HCT116 (cell line): ENCODE measurements at places on chromosomes 6 and 20. TPM values are rescaled to one million over a fixed set of nuclear protein-coding genes. Genes with fewer than 3 reads are reported as not detected.

The COL9A1 gene
- total RNA-seq = not detected

The PRKN gene
- 2.6 TPM for total RNA-seq

The BEND6 gene
- 4.0 TPM for total RNA-seq

The SNAP25 gene
- total RNA-seq = 0.39 TPM

The HRH3 gene
- not detected for total RNA-seq

The PHACTR3 gene
- total RNA-seq = not detected

The TAP1 gene
- 32.2 TPM for total RNA-seq

The OLIG3 gene
- total RNA-seq = not detected

The MRAP2 gene
- 1.4 TPM for total RNA-seq

DNA sequence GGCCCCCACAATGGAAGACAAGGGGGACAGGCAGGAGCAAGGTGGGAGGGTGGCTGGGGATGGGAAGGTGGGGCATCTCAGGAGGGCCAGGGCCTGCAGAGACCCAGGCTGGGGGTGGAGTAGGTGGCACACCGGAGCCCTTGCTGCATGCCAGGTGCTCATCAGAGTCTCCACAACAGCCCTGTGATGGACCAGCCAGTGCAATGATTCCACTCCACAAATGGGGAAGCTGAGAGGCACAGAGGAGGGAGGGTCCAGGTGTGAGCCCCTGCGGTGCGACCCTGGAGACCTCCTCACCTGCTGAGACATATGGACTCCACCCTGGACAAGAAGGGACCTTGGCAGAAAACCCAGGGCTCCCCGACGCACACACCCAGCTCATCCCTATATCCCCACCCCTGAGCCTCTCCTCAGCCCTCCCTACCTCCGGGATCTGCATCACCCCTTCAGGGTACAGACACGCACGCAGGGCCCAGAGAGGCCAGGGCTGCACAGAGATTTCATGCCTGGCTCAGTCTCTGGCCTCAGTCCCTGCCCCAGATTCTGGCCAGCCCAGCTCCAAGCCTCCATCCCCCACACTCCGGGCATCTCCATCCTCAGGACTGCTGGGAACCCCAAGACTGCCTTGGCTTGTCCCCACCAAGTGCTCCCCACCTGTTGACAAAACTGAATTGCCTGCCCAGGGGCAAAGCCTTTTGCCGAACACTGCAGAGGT lies 7.1 kb upstream of the GRM4 start:
- no peaks in the 10 kb centered on the region for H3K36me3 ChIP-seq
- H3K4me3 ChIP-seq = no peak overlapping the region
- no peak overlapping the region for H3K27ac ChIP-seq
- DNase-seq = no peak

- DNase-seq = no peak
- H3K27me3 ChIP-seq = peaks cover 28% of the 10 kb centered on the region
- H3K4me3 ChIP-seq = no peak overlapping the region
- no peaks in the 10 kb centered on the region for H3K4me1 ChIP-seq
Observed at GRCh38 chr6:72653026-72653425, 31.2 kb downstream of the KCNQ5 start.

GRCh38 chr6:108627692-108628550 lies 67.2 kb downstream of the FOXO3 start:
- no peaks in the 10 kb centered on the region for H3K27me3 ChIP-seq
- no peaks in the 10 kb centered on the region for H3K4me1 ChIP-seq
- DNase-seq = no peak

DNA sequence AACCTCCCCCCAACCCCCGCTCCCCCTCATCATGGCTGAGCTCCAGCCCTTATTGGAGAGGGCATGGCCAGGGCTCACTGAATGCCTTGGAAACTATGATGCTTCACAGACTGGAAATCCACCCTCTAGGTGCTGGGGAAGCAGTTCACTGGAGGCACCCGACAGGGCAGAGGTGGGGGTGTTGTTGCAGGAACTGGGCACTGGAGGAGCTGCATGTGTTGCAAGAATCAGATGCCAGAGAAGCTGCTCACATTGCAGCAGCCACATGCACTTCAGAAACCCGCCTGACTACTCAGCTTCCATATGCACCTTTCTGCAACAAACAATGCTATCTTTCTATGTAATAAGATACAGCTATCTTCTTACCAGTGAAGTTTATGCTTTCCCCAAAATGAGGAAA lies 7.9 kb upstream of the TBPL1 start:
- H3K4me1 ChIP-seq = no peaks in the 10 kb centered on the region
- H3K27ac ChIP-seq = no peak overlapping the region
- H3K4me3 ChIP-seq = no peak overlapping the region
- DNase-seq = no peak
- H3K36me3 ChIP-seq = no peaks in the 10 kb centered on the region

DNA sequence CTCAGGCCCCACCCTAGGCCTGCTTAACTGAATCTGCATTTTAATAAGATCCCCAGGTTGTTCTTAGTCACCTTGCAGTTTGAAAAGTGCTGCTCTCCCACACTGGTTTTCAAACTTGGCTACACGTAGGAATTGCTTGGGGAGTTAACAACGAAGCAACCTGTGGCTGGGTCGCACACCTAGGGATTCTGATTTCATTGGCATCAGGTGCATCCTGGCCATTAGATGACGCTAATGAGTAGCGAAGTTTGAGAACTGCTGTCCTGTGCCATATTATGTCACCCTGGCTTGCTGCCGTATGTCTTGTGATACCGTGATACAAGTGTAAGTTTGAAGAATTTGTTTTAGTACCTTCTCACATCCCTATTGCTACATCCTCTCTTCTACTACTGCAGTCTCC lies 28.2 kb upstream of the FUCA2 start:
- no peaks in the 10 kb centered on the region for H3K36me3 ChIP-seq
- H3K27me3 ChIP-seq = no peaks in the 10 kb centered on the region
- H3K4me1 ChIP-seq = peaks cover 15% of the 10 kb centered on the region
- no peak overlapping the region for H3K27ac ChIP-seq

DNA sequence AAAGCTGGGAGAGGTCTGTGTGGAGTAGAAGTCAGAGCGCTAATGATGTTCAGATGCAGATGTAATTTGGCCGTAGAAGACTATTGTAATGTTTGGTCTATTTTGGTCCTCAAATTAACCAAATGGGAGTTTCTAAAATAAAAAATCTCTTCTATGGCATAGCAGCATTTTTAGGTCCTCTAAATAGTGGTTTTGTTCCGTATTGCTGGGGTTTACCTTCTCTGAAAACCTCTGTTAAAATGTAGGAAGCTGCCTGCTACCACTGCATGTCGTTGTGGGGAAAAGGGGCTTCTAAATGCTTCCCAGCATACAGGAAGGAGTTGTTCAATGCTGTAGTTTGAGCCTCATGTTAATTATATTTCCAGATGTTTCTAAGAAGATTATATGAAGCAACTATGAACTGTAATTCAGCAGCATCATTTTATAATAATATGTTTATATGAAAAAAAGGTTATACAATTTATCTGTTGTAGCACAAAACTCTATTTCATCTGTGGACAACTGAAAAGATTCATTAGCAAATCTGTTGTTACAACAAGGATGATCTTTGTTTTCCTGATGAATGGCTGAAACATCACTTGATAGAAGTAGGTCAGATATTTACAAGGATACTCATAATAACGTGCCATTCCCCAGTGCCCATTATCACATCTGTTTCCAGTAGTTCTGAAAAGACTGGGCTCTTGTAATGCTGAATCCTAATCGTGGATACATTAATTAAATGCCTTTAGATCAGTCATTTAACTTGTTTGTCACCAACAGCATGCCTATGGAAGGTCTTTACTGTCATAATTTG lies 256.6 kb downstream of the TBC1D7 start:
- H3K27me3 ChIP-seq = peaks cover 24% of the 10 kb centered on the region; the same call in 1 of the 2 replicates
- H3K27ac ChIP-seq = no peak overlapping the region
- no peaks in the 10 kb centered on the region for H3K4me1 ChIP-seq
- DNase-seq = no peak

DNA sequence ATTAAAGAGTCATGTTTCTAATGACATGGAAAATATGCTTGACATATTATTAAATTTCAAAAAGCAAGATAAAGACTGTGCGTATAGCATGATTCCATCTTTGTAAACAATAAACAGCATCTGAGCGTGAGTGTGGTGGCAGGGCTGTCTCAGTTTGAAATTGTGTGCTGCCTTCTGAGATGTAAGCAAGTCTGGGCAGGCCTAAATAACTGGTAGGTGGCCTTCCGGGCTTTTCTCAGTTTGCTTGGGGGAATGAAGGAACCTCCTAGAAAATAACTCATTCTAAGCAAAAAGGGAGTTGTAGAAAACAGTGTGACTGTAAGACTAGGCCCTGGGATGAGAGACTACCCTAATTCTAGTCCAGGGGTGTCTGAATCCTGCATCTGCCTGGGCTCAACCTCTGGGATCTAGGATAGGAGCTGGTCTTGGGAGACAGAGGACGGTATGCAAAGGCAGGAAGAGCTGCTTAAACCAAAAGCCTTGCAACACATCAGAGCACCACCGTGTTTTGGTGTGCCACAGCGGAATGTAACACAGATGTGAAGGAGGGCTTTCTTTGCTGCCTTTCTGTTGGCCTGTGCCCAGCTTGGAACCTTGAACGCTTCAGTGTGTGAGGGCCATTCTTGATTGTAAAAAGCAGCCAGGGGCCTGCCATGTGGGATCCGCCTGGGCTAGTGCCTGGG lies 63.5 kb upstream of the L3MBTL3 start:
- H3K36me3 ChIP-seq = no peaks in the 10 kb centered on the region
- H3K27me3 ChIP-seq = no peaks in the 10 kb centered on the region
- H3K4me1 ChIP-seq = no peaks in the 10 kb centered on the region
- H3K27ac ChIP-seq = no peak overlapping the region
- DNase-seq = no peak

GRCh38 chr6:111865909-111866546 lies 7.2 kb downstream of the FYN start:
- H3K27me3 ChIP-seq = no peaks in the 10 kb centered on the region
- DNase-seq = no peak
- H3K4me3 ChIP-seq = no peak overlapping the region
- H3K36me3 ChIP-seq = no peaks in the 10 kb centered on the region

GRCh38 chr6:34982424-34982852 lies 93.4 kb downstream of the ANKS1A start:
- no peaks in the 10 kb centered on the region for H3K27me3 ChIP-seq
- peaks cover 14% of the 10 kb centered on the region; the same call in 1 of the 2 replicates for H3K36me3 ChIP-seq
- H3K4me3 ChIP-seq = no peak overlapping the region
- no peak for DNase-seq
- peaks cover 7% of the 10 kb centered on the region for H3K4me1 ChIP-seq
- H3K27ac ChIP-seq = no peak overlapping the region

- no peaks in the 10 kb centered on the region for H3K27me3 ChIP-seq
- DNase-seq = no peak
- H3K36me3 ChIP-seq = no peaks in the 10 kb centered on the region
- no peak overlapping the region for H3K4me3 ChIP-seq
Observed at GRCh38 chr6:134397676-134398075, 79.8 kb upstream of the SGK1 start.

DNA sequence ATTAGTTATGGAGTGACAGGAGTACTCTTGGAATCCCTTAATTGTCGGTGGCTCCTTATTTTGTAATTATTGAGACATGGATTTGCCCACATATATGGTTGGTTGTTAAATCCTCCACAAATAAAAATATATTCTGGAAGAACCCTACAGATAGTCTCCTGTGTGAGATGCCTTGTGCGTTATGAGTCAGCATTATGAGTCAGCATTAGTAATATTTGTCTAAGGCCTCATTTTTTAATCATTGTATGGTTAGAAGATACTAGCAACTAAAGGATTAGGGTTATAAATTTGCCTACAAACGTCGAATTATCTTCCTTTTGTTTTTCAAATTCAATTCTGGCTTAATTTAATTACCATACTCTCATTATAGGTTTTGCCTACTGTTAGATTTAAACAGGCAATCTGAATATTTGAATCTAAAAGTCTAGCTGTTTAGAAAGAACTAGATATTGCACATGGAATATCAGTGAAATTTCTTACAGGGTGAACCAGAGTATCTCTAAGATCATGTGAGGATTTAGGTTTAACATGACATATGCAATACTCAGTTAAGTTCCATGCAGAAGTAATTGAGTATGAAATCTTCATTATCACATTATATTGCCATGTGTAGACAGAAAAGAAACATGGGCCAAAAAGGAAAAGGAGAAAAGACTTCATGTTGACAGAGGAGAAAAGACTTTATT lies 5.9 kb downstream of the C6orf58 start:
- H3K4me3 ChIP-seq = peak overlapping the region; percentile 1; the same call in 1 of the 2 replicates
- peak; percentile 58 for DNase-seq
- no peaks in the 10 kb centered on the region for H3K36me3 ChIP-seq
- no peak overlapping the region for H3K27ac ChIP-seq
- no peaks in the 10 kb centered on the region for H3K27me3 ChIP-seq

- H3K4me3 ChIP-seq = no peak overlapping the region
- no peaks in the 10 kb centered on the region for H3K27me3 ChIP-seq
- H3K27ac ChIP-seq = no peak overlapping the region
- H3K36me3 ChIP-seq = no peaks in the 10 kb centered on the region
- no peaks in the 10 kb centered on the region for H3K4me1 ChIP-seq
- DNase-seq = no peak
Observed at GRCh38 chr6:125846292-125847024, 55.7 kb downstream of the NCOA7 start.

GRCh38 chr6:145816392-145816791 lies 1.8 kb upstream of the FBXO30 start:
- H3K36me3 ChIP-seq = no peaks in the 10 kb centered on the region
- H3K4me1 ChIP-seq = peaks cover 22% of the 10 kb centered on the region
- H3K27ac ChIP-seq = no peak overlapping the region

- H3K4me3 ChIP-seq = no peak overlapping the region
- H3K36me3 ChIP-seq = peaks cover 22% of the 10 kb centered on the region
- H3K27ac ChIP-seq = no peak overlapping the region
- DNase-seq = no peak
- H3K4me1 ChIP-seq = no peaks in the 10 kb centered on the region
Observed at GRCh38 chr6:106290954-106291353, 34.6 kb downstream of the ATG5 start.

DNA sequence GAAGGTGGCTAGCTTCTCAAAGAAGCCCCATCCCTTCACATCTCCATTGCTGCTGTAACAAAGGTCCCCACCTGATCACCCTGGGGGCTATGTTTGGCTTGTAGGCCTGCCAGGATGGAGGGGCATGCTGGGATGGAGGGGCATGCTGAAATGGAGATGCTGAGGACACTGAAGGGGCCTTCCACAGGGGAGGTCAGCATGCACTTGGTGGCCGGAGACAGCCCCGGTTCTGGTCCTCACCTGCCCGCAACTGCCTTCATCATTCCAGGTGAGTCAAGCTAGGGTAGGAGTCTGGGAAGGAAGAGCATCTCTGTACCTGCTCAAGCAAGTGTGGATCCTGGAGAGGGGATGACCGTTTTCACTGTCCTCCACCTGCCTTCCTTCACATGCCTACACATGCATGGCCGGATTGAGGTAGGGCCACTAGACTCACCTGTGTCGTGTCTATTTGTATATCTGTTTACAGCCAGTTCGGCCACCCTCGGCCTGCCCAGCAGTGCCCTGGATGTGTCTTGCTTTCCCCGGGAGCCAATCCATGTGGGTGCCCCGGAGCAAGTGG lies 6.0 kb downstream of the L3MBTL1 start:
- DNase-seq = no peak
- peak overlapping the region; percentile 53 for H3K4me3 ChIP-seq
- no peaks in the 10 kb centered on the region for H3K27me3 ChIP-seq
- H3K4me1 ChIP-seq = peaks cover 6% of the 10 kb centered on the region; the same call in 1 of the 2 replicates
